ENCODE measurements at places on chromosomes 1 and 21.

DNA sequence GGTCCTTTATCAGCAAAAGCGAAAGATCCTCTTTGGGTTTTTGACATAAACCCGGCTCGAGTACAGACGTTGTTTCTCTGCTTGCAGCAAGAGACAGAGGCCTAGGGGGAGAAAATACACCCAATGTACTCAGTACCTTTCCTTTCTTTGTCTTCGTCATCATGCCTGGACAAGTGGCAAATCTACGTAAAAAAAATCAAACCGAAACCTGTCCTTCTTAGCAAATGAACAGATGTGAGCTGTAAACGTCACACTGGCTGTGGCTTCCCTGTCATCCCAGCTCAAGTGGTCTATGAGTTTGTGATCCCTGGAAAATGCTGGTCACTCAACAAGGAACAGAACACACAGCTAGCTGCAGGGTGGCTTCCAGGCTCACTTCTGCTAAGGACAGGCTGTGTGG, 39.9 kb downstream of the STPG1 start:
- DNase-seq = no peak

GRCh38 chr1:951364-951763, 7.7 kb downstream of the NOC2L start:
- DNase-seq = no peak

GRCh38 chr1:12143631-12144155, 23.1 kb upstream of the TNFRSF1B start:
- DNase-seq = no peak

- DNase-seq = no peak
Observed at GRCh38 chr1:157431751-157432150, 120.6 kb downstream of the FCRL5 start.

GRCh38 chr1:226605318-226605950, 56.9 kb downstream of the STUM start:
- no peak for DNase-seq

GRCh38 chr1:119260506-119260905, 108.1 kb upstream of the HAO2 start:
- DNase-seq = no peak

GRCh38 chr1:24390924-24391782, 22.4 kb downstream of the STPG1 start:
- DNase-seq = peak; percentile 82

DNA sequence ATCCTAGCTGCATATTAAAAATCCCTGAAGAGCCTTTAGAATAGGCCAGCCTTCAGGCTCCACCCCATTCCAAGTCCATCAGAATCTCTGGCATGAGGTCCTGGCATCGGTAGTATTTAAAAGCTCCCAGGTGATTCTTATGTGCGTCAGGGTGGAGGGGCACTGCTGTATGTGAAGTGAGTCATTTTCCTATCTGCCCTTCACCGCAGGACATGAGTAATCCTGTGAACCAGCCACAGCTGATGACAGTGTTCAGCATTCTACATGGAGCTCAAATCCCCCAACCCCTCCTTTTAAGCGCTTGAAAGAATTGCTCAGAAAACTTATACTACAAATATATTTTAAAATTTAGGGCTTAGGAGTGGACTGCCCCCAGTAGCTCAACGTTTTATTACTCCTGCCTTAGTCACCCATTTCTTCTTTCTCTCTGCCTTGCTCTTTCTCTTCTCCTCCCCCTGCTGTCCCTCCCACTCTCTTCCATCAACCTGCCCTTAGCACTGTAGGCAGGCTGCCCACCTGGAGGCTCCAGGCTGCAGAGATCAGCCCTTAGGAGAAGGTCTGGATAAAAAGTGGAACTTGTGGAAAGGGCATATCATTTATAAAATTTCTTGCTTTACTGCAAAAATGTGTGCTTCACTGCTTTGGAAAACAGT, 73.8 kb upstream of the ZNF281 start:
- no peak for DNase-seq

DNA sequence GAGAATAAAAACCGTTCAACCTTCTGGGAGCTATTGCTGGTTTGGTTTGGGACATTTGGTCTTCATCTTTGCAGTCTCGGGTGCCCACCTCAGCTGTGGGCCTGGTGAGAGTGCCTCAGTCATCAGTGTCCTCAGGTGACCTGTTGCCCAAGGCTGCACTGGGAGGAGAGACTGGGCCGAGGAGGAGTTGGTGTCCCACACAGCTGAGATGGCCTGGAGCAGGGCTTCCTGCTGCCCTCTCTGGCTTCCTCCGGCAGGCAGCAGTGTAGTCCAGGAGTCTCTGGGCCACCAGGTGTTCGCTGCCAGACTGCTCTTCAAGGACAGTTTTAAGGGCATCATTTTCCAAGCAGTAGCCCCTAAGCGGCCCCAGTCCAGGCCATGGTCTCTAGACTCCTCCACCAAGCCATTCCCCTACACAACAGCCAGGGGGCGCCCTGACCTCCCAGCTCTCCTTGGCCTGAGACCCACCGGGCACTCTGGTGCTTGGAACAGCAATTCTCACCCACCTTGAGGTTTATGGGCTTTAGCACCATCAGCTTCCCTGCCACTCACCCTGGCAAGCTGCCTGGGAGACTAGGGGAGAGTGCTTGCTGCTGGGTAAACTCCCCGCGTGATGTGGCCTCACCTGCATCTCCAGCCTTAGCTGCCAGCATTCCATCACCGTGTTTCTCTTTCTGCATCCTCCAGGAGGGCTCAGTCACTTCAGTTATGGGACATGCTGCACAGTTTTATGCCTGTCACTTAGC, 9.1 kb upstream of the SYTL1 start:
- DNase-seq = peak; percentile 10

DNA sequence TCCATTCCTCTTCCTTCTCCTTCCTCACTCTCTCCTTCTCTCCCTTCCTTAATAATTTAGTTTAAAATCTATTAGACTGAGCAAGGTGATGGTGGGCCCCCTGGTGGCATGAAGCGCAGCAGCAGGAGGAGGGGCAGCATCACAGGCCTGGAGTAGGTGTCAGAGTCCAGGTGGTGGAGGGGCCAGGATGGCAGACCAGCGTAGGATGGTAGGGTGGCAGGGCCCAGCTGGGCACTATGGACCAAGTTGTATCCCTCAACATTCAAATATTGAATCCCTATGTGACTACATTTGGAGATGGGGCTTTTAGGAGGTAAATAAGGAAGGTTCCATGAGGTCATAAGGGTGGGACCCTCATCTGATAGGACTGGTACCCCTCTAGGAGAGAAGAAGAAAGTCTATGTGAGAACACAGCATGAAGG, 61.0 kb downstream of the WDR4 start:
- DNase-seq = peak; percentile 12

DNA sequence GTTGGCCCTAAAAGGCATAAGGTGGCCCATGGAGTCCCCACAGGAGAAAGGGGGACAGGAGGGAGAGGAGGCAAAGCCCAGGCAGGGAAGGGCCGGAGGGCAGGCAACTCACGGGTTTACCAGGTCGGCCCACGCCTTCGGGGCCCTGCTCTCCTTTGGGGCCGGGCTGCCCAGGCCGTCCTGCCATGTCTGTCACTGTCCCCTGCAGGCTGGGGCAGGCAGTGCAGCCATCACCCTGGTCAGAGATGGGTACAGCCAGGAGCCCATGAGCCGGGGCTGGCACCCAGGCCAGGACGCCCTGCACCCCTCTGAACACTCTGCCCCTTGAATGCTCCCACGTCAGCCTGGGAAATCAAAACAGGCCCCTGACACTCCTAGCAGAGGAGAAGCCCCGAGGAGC, 19.8 kb downstream of the COL16A1 start:
- DNase-seq = no peak

DNA sequence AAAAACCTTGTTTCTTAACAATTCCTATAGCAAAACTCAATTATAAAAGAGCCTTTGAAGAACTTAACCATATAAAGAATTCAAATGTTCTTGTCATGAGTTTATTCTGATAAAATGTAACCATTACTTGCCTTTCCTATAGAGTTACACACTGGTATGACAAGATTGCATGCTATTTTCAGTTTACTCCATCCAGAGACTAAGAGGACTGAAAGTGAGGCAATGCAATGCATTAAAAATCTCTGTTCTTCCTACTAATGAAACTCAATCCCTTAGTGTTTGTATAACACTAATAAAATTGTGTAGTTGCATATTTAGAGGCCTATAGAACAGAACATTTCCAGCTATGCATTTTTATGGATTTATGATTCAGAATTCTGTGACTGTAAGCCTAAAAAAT, 88.1 kb downstream of the COP1 start:
- DNase-seq = no peak

- no peak for DNase-seq
Observed at GRCh38 chr1:67771749-67772148, 61.5 kb downstream of the GNG12 start.

- no peak for DNase-seq
Observed at GRCh38 chr1:198490224-198490623, 50.3 kb downstream of the ATP6V1G3 start.

GRCh38 chr1:173562813-173563212, 40.1 kb downstream of the SLC9C2 start:
- no peak for DNase-seq

GRCh38 chr1:28113242-28113572, 24.8 kb upstream of the EYA3 start:
- DNase-seq = no peak

GRCh38 chr1:58710190-58711085, 10.6 kb upstream of the MYSM1 start:
- no peak for DNase-seq

DNA sequence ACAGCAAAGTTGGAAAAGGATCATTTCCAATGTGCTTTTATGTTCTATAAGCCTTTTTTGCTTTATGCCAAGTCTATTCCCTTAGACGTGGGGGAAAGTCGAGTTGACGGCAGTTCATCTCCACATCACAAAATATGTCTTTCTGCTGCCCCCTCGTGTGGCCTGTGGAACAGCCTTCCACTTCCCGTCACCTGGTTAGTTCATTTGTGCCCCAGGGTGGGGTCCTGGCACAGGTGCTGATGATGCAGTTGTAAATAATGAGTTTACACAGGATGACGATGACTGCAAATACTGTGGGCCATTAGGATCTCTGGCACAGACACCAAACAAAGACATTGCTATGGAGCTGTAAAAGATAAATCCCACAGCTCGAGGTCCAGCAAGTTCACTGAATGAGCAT, 10.0 kb upstream of the OTUD3 start:
- DNase-seq = no peak

GRCh38 chr1:64135462-64136223, 67.8 kb upstream of the UBE2U start:
- no peak for DNase-seq

DNA sequence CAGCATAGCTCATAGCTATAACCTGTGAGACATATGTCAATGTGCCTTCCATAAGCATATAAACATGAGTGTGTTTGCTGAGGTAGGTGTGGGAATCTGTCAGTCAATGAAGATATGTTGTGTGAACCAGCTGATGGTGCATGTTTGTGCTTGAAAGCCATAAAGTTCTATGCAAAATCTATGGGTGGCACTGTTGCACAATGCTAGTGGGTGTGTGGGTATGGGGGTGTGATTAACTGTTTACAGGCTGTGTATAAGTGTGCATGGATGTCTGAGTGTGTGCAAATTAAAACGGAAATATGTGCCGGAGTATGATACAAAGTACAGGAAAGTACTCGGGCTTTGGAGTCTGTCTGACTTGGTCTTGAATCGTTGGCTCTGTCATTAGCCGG, 1.0 kb upstream of the ATP2B4 start:
- peak; percentile 32 for DNase-seq
